ENCODE measurements at places on chromosomes 2 and 18.
A peak's percentile ranks its signal among the peaks of the same experiment; 100 is the strongest.

DNA sequence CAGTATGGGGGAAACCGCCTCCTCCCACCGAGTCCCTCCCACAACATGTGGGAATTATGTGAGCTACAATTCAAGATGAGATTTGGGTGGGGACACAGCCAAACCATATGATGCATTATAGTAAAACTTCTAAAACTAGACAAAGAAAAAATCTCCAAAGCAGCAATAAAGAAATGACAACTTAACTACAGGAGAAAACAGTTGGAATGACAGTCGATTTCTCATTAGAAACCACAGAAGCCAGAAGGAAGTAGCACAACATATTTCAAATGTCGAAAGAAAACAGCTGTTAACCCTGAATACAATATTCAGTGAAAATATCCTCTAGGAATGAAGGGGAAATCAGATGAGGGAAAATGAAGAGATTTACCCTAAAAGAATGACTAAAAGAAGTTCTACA is 53.5 kb upstream of the TCF4 start:
- no peak for DNase-seq

DNA sequence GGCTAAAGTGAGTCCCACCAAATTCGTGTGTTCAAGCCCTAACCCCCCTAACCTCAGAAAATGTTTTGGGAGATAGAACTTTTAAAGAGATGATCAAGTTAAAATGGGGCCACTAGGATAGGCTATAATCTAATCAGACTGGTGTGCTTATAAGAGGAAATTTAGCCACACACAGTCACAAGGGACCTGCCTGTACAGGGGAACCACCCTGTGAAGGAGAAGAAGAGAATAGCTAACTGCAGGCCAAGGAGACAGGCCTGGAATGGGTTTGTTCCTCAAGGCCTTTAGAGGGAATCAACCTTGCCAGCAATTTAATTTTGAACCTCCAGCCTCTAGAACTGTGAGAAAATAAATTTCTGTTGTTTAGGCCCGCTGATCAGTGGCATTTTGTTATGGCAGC is 36.0 kb upstream of the TANK start:
- no peak for DNase-seq

GRCh38 chr2:184419744-184420143 is 178.6 kb upstream of the ZNF804A start:
- DNase-seq: no peak

GRCh38 chr18:9924371-9924943 is 10.6 kb downstream of the VAPA start:
- DNase-seq: no peak

DNA sequence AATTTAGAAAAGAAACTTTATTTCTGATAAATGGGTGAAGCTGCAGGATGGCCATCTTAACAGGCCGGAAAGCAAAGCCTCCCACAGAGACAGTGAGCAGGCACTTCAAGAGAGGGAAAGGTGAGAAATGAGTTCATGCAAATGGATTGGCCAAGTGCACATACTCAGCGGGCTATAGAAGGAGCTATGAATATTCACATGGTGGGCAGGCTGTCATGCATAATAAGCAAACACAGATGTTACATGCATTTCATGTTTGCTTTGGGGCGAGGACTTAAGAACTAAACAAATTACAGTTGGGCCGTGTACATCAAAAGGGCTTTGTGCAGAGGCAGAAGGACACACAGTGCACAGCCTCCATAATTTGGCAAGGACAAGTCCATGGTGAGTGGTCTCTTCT is 69.8 kb upstream of the MAL start:
- no peak for DNase-seq

- DNase-seq: no peak
Measured at GRCh38 chr2:102660070-102660469, 40.7 kb downstream of the SLC9A2 start.

- DNase-seq: no peak
Measured at GRCh38 chr2:144014103-144014502, 505.8 kb downstream of the ZEB2 start.

- no peak for DNase-seq
Measured at GRCh38 chr18:25896178-25896780, 194.1 kb downstream of the SS18 start.

- no peak for DNase-seq
Measured at GRCh38 chr18:27847412-27847811, 329.5 kb downstream of the CDH2 start.

GRCh38 chr2:9663008-9663879 is 32.4 kb upstream of the YWHAQ start:
- DNase-seq: no peak

- no peak for DNase-seq
Measured at GRCh38 chr2:46770622-46771021, 145.0 kb downstream of the MCFD2 start.

DNA sequence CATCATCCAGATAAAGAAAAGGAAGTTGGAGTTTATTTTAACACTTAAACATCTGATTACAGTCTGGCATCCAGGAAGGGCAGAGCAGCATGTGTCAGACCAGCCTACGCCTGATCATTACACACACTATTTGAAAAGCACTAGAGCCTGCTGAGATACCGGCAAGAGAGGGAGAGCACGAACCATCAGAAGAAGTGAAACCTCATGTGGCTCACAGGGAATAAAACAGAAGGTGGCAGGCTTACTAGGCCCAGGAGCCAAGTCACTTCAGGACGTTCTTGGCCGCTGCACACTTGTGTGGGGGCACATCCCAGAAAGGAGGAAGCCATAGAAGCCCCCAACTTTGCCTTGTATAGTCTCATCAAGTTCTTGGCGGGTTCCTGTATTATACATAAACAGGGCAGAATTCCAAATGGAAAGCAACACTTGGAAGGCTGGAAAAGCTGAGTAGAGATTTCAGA is 105.5 kb downstream of the UGGT1 start:
- no peak for DNase-seq

GRCh38 chr2:102346381-102347130 is 9.0 kb upstream of the IL18R1 start:
- DNase-seq: no peak

DNA sequence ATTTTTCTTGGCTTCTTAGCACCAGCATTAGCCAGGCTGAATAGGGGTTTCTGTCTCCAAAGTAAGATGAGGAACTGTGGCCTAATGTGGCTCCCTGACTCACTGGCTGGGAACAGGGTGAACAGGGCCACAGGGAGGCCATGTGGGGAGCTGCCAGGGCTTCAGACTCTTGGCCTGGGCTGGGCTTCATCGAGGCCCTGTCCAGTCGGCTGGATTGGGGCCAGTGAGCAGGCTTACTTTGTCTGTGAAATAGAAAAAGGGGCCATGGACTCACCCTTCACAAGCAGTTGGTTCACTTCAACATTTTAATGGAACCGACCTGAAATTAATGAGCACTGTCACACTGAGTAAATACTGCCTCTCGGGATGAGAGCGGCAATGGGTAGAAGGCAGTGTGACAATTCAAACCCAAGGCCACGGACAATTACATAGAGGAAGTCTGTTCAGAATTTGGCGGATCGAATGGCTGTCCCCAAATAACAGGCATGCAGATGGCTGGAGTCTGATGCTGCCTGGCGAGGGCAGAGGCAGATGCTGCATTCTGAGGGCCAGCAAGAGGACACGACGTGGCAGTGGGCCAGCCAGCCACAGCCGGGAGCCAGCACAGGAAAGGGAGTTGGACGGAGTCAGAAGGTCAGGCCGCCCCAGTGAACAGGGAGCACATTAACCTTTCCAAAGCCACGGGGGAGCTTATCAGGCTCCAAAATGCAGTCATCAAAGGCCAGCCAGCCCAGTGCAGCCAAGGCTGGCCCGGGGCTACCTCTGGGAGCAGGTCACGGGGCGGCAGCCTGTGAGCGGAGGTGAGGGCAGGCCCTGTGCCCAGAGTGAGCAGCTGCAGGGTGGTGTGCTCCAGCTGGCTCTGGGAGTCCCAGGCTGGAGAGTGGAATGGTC is 146.6 kb upstream of the REV1 start:
- no peak for DNase-seq

- no peak for DNase-seq
Measured at GRCh38 chr2:173806761-173807160, 158.4 kb downstream of the SP3 start.

GRCh38 chr2:211127501-211127900 is 571.1 kb downstream of the CPS1 start:
- no peak for DNase-seq

DNA sequence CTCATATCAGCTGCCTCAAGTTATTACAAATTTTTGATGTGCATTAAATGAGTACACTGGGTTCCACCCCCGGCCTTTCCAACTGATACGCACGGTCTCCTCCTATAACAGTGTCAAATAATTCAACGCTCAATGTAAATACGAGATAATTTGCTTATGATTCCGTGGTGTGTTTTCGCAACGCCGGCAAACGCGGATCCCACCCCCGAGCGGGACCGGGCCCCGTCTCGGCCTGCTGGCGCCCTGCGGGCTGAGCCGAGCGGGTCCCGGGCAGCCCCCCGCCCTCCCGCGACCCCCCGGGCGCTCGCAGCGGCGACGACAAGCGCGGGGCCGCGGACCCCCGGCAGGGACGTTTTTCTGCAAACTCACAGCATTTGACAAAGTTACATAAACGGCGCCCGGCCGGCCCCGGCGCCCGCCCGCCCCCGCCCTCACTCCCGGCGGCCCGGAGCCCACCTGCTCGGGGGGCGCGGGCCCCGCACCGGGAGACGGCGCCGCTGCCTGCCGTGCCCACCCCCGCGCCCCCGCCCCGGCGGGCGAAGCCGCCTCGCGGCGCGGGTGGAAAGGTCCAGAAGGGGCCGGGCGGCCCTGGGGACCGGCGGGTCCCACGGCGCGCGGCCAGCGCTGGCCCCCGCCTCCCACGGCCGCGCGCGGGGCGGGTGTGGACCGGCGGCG is 762 bp downstream of the HDAC4 start:
- no peak for DNase-seq

GRCh38 chr2:234290671-234291070 is 206.2 kb downstream of the ARL4C start:
- DNase-seq: peak; percentile 69

GRCh38 chr2:26432859-26433258 is 31.1 kb downstream of the DRC1 start:
- DNase-seq: no peak

- no peak for DNase-seq
Measured at GRCh38 chr2:108413711-108414095, 35.3 kb upstream of the GCC2 start.

- no peak for DNase-seq
Measured at GRCh38 chr2:201138401-201138970, 22.5 kb downstream of the CFLAR start.

DNA sequence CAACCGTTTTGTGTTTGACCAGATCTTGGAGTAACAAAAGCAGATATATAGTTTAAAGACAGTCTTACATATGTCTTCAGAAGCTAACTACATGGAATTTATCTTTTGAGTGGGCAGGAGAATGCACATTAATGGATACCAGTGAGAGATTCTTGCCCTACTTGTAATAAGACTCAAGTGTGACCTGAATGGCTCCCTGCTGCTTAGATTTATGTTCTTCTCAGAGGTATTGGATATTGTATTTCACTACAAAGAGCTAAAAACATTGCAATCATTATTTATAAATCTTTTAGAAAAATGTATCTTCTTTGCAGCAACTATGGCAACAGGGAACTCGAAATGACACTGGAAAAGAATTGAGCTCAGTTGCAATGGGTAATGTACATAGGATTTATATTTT is 227.7 kb downstream of the LRRTM4 start:
- DNase-seq: no peak

DNA sequence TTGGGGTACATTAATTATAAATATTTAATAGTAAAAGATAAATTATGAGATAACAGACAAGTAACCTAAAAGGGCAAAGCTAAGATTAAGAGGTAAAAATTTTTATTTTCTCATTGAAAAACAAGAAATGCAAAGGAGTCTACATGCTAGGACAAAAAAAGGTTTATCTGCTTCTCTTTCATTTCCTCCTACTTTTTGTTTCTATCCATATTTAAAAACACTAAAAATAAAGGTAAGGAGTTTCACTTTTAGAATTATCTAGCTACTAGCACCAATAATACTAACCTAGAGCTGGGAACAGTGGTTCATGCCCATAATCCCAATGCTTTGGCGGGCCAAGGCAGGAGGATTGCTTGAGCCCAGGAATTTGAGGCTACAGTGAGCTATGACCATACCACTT is 1551.7 kb upstream of the SLC39A10 start:
- no peak for DNase-seq

- DNase-seq: no peak
Measured at GRCh38 chr2:69741229-69741574, 732 bp upstream of the ANXA4 start.

GRCh38 chr2:177242121-177242987 is 22.2 kb downstream of the NFE2L2 start:
- no peak for DNase-seq

- no peak for DNase-seq
Measured at GRCh38 chr2:212173756-212174510, 364.7 kb downstream of the ERBB4 start.

DNA sequence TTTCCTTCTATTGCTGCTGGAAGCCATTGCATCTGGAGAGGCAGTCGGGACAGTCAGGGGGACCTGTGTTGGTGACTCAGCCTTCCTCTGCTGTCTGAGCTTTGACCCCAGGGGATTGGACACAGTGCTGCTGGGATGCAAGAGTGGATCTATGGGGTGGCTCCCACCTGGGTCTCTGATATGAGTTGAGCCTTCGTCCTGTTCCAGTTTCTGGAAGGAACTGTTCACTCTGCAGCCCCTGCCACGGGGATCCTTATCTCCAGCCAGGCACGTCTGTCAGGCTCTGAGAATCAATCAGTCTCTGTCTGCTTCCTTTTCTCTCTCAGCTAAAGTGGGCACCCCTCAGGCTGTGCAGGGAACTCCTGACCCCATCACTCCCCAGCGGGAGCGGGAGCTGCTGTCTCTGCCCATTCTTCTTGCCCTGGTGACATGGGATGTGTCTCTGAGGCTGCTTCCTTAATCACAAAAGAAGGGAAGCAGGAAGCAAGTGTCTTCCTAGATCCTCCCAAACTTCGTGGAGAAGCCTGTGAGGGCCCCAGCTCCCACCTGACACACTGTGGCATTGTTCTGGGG is 51.7 kb downstream of the ARHGAP28 start:
- no peak for DNase-seq

DNA sequence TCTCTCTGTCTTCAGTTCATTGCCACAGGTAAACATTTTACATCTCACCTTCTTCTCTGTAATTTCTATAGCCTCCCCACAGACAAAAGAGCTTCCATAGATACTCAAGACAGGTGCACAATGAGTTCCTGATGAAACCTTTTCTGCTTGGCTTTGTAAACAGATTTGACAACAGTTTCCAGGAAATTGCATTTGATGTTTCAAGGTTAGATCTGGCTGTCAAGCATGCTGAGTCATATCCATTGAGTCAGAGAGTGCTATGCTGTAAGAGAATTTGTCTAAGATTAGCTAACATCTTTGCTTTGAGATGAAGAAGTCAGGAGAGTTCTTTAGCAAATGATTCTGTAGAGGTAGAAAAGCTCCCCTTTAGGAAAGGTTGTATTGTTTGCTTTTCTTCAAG is 40.6 kb upstream of the MAP2 start:
- no peak for DNase-seq

DNA sequence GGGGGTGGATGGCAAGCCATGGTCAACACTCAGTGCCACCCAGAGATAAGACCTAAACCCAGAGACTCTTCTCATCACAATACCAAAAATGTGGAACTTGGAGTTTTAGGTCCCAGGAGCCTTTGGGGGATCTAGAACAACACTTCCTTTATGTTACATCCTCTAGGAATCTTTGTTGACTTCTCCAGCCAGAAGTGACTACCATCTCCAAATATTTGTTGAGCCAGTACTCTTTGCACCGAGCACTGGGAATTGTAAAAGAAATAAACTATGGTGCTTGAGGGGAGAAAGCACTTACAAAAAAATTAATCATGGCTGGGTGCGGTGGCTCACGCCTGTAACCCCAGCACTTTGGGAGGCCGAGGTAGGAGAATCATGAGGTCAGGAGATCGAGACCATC is 120.0 kb upstream of the TMEM200C start:
- no peak for DNase-seq
